ENCODE measurements at places on chromosomes 5 and 9.

- no peak for DNase-seq
Measured at GRCh38 chr5:131637694-131638093, 2.7 kb upstream of the RAPGEF6 start.

DNA sequence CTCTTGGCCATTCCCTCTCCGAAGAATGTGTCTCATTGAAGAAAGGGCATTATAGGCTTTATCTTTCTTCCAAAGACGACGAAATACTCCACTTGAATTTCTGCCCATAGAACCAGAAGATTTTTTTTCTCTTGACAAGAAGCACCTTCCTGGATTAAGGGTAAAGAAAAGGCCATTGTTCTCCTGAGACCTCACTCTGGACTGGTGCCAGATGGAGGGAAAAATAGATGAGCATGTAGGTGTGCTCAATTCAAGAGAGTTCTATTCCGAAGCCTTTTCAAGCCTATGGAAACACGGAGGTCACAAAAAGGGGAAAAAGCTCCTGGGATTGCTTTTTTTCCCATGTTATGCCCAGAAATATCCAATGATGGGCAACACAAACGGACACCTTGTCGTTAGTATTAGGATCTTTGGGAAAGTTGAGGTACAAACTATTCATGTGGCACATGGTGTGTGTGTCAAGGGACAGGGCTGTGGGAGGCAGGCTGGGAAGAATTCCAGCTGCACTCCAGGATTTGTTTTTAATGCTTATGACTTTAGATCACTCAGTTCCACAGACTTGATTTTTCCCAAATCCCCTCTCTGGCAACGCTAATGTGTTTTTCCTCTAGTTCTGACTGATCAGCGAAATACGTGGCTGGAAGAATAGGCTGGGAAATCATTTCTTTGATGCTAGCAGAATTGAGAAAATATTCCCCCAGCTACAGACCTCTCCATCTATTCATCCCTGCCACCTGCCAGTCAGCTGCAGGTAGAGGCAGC is 89.9 kb downstream of the SIL1 start:
- no peak for DNase-seq

GRCh38 chr5:63293317-63293716 is 668.9 kb downstream of the HTR1A start:
- no peak for DNase-seq

DNA sequence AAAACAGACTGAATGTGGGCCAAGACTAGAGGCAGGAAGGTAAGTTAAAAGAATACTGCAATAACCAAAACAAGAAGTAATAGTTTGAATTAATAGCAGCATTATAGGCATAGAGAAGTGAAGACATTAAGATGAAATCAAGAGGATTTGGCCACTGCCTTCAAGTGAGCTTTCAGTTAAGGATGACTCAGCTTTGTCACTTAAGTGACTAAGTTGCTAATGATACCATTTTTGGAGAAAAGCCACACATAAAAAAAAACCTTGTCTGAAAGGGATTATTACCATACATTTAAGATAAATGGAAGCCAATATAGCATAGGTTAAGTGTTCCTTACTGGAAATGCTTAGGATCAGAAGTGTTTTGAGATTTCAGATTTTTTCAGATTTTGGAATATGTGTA is 57.0 kb downstream of the ECPAS start:
- DNase-seq, result no peak

DNA sequence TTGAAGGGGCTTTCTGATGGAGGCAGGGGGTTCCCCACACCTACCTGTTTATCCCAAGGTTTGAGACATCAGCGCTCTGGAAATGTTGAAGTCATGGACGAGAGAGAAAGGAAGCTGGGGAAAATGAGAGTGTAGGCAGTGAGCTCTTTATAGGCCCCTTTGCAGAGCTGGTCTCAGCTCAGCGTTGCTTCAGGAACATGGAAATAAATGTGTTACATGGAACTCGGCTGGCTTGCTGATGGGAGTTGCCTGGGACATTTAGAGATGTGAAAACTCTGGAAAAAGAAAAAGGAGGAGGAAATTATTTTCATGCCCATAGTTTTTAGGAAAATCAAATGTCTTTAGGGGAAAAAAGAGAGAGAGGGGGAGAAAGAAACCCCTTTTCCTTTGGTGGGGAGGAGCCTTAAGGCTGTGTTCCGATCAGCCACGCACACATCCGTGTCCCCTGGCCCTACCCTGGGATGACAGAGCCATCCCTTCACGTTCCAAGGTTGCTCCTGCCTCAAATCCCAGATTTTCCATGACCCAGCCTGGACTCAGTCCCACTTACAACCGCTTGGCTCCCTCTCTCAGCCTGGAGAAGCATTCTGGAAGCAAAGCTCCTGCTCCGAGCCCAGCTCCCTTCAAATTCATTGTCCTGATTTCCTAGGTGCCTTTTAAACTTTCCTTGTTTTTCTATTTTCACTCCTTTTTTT is 78.3 kb downstream of the COL27A1 start:
- no peak for DNase-seq

- DNase-seq, result no peak
Measured at GRCh38 chr5:176927562-176927961, 28.4 kb upstream of the HK3 start.

GRCh38 chr5:95900383-95900958 is 61.2 kb downstream of the ELL2 start:
- no peak for DNase-seq

DNA sequence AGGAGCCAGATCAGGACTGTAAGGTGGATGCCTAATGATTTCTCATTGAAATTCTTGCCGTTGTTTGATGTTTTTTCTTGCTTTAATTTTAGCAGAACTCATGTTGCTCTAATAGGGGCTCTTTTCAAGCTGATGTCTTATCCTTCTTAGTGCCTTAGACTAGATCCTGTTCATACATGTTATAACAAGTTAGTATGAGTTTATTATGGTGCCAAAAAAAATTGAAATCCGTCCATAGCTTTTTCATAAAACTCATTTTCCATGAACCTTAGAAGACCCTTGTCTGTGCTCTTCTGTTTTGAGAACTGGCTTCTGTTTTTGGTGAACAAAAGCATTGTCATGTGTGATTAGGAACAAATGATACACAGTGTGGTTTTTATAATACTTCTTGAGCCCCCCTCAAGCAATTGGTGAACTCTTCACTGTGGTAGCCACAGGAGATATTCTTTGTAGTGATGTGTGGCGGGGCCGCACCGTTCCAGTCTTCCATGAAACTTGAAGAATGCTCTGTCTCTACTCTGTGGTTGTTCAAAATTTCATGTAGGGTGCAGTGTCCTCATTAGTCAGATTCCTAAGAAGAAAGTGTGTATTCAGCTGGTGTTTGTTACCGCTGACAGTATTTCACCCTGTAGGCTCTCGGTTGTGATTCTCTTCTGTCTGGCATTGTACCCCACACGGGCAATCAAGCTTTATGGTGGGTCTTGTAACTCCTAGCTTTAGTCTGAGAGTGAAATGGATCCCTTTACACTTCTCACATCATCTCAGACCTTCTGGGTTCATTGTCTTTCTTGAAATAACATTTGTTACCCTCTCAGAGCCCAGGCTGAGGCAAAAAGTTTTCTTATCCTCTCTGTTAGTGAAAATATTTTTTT is 10.7 kb downstream of the OTULIN start:
- DNase-seq, result no peak

- DNase-seq, result no peak
Measured at GRCh38 chr5:150394912-150395687, 17.6 kb downstream of the CD74 start.

- DNase-seq, result no peak
Measured at GRCh38 chr5:62043289-62044280, 262.4 kb upstream of the KIF2A start.

DNA sequence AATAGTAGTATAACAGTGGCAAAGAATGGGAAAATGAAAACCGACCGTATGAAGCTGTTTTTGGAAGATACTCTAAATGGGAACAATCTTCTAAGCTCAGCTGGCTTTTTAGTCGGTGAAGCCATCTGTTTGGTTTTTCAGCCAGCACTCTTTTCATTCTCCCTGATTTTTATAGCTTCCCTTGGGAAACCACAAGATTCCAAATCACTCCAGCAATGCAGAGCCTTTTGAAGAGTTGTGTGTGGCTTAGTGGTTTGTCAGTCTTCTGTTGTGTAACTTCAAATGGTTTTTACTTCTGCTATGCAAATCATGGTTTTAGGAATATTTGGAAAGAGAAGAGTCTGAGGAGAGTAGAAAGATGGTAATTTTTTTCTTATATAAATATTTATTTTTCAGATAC is 180.7 kb downstream of the KDM4C start:
- no peak for DNase-seq

- no peak for DNase-seq
Measured at GRCh38 chr9:131111186-131111853, 14.1 kb upstream of the NUP214 start.

- DNase-seq, result no peak
Measured at GRCh38 chr5:172906888-172907287, 52.3 kb upstream of the RPL26L1 start.

DNA sequence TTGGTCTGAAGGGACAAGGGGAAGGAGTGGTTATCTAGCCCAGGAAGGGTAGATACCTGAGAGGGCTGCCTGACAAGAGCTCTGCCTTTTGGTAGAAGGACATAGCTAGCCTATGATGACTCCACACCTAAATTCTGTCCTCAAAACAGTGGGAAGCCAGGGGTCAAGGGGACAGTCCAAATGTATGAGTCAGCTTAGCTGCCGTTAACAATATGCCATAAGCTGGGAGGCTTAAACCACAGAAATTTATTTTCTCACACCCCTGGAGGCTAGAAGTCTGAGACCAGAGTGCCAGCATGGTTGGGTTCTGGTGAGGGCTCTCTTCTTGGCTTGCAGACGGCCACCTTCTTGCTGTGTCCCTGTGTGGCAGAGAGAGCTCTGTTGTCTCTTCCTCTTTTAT is 306.4 kb downstream of the NTRK2 start:
- no peak for DNase-seq

- DNase-seq, result no peak
Measured at GRCh38 chr9:33923998-33924701, 107.2 kb downstream of the UBE2R2 start.

DNA sequence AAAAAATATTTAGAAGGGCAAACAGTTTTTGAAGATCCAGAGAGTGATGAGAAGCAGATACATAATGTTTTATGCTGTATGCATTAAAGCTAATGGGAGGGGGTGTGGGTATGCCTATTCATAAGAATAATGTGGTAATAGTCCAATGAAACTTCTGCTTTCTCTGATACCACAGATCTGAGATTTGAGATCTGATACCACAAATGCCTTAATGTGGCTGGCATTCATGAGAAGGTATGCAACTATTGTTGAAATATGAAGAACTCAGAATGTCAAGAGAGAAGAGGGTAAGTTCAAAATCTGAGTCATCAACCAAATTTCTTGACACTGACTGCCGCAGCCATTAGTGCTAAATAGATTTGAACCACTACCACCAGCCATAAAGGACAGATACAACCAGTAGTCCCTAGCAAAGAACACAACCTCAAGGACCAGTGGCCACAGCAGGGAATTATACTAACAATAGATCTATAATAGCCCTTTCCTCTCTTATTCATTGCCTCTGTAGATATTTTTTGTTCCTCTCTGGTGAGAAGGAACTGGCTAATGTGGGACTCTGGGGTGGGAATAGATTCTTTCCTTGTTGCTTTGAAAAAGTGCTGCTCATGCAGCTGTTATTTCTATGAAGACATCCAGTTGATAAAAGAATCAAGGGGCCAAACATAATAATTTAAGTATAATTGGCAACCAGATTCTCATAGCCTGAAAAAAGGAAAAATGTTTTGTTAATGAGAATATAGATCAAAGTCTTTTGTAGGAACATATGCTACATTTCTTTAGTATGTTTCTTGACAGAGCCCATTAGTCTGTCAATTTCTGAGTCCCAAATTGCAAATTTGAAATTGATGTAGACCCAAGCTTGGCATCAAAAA is 256.5 kb upstream of the ZNF608 start:
- no peak for DNase-seq

DNA sequence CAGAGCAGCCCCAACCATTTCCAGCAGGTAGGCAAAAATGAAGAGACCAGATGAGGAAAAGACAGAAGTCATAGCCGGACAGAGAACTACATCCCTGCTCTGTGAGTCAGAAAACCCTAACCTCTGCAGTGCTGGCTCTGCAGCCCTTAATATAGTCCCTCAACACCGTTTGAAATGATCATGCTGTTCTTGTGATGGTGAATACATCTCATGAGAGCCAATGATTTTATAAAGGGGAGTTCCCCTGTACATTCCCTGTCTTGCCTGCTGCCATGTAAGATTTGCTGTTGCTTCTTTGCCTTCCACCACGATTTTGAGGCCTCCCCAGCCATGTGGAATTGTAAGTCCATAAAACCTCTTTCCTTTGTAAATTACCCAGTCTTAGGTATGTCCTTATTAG is 216.8 kb upstream of the RFX3 start:
- DNase-seq, result no peak

GRCh38 chr9:12230708-12231107 is 462.5 kb upstream of the TYRP1 start:
- no peak for DNase-seq

GRCh38 chr9:75088646-75089372 is 495 bp downstream of the OSTF1 start:
- peak; percentile 27 for DNase-seq

- no peak for DNase-seq
Measured at GRCh38 chr5:104421431-104421830, 858.8 kb upstream of the NUDT12 start.

DNA sequence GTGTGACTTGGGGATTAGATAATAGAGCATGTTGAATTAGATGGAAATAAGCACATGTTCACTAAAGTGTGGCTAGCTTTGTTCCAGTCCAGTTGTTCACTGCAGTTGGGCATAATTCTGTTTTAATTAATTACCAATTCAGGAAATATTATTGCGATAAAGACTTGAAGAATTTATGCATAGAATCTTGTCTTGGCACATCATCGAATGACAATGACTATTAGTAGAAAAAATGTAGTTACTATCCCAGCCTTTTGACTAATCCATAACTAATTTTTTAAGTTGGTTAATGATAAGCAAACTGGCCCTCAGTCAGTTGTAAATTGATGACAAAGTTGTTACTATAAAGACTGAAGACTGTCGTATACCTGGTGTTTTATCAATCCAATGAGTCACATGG is 10.5 kb downstream of the LNPEP start:
- DNase-seq, result no peak

DNA sequence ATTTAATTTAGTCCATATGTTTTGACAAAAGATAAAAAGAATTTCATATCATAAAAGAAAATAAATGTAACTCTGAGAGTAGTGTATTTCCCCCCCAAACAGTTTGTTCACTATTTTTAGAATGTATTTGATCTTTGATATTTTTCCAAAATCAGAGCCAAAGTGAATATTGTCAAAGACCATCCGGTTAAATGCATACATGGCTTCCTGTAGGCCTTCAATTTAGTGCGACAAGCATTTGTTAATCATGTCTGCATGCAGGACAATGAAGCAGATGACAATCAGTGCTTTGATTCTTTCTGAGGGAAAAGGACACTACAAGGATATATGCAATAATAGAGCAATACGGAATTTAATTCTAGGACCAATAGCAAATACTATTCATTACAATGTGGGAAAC is 79.8 kb downstream of the ACTBL2 start:
- DNase-seq, result no peak

GRCh38 chr9:92762196-92762595 is 2.4 kb downstream of the BICD2 start:
- no peak for DNase-seq
